ENCODE measurements at places on chromosomes 4 and X.

DNA sequence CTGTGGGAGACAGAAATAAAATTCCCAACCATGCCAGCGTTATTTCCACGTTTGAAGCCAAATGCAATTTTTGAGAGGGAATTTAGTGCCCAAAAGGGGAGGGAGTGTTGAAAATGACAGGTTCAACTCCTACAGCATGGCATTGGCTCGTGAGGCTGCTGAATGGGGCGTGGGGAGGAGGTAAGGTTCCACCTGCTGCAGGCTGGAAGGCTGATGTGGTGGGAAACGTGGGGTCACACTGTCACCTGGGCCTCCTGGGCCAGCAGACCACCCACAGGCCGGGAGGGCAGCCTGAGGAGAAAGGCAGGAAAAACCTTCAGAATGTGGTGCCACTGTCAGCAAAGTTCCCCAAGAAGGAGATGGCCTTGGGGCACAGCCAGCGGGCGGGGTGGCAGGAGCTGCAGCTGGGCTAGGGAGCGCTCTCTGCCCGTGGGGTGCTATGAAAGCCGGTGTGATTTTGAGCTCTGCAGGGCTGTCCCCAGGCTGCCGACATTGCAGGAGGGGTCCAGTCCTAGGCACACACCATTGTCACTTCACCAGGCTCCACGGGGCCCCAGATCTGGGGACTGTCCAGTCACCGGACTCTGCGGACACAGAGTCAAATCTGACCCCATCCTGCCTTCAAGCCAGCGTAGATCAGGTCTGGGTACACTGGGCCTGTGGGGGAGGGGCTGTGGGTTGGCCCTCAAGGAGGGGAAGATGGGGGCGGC, 19.6 kb downstream of the MSANTD1 start:
- DNase-seq, result no peak

- no peak for DNase-seq
Measured at GRCh38 chr4:5691491-5692132, 16.7 kb downstream of the EVC2 start.

- no peak for DNase-seq
Measured at GRCh38 chrX:15523088-15523487, 22.5 kb downstream of the BMX start.

DNA sequence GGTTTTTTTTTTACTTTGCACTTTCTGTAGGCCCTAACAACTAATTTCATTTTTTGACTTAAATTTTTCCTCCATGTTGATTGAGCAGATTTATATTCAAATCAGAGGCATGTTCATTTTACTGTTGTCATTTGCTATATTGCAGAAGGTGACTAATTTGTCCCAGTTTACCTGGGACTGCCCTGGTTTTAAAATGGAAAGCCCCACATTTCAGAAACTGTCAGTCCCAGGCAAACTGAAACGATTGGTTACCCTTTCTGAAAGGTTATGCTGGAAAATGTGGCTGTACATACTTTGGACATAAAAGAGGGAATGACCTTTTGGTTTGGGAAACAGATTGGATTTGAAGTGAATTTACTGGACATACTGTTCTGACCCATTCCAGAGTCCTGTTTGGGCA, 160.0 kb downstream of the SPCS3 start:
- DNase-seq, result no peak

GRCh38 chr4:150126201-150126863, 48.1 kb downstream of the DCLK2 start:
- peak; percentile 62 for DNase-seq

GRCh38 chrX:75421688-75422230, 101.1 kb downstream of the ZDHHC15 start:
- no peak for DNase-seq

GRCh38 chr4:176034499-176034898, 31.1 kb upstream of the WDR17 start:
- DNase-seq, result peak; percentile 41

GRCh38 chr4:110197529-110198042, 829 bp downstream of the ELOVL6 start:
- peak; percentile 59 for DNase-seq

DNA sequence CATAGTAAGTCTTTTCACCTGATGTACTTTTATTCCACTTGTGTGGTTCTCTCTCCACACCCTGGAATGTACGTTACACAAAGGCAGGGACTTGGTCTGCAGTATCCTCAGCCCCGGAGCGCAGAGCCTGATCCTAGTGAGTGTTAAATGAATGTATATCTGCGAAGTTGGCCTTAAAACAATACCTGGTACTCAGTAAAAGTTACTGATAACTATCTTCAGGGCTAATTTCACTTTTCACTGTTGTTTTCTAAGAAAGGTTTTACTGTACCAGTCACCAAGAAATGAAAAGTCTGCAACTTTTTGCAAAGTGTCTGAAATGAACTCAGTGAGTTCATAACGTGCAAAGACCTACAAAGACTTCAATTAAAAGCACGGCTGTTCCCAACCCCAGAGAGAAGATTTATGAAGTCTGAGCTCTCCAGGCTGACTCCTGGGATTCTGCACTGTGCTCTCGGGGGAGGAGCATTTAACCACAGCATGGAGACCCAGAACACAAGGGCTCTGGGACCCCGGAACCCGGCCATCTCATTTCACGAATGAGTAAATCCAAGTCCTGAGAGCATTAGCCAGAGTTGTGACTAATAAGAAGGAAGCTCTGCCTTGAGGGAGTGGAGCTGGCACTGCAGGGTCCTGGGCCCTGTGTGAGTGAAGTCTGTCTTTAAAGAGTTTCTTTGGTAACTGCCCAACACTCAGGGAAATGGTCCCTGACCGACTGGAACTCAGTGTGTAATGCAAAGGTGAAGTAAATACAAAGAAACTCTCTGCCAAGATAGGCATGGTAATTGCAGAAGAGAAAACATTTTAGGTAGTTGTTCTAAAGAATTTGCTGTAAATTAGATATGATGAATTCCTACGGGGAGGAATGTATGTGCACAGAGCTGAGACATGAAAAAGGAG, 165.8 kb downstream of the NSUN7 start:
- DNase-seq, result peak; percentile 61

DNA sequence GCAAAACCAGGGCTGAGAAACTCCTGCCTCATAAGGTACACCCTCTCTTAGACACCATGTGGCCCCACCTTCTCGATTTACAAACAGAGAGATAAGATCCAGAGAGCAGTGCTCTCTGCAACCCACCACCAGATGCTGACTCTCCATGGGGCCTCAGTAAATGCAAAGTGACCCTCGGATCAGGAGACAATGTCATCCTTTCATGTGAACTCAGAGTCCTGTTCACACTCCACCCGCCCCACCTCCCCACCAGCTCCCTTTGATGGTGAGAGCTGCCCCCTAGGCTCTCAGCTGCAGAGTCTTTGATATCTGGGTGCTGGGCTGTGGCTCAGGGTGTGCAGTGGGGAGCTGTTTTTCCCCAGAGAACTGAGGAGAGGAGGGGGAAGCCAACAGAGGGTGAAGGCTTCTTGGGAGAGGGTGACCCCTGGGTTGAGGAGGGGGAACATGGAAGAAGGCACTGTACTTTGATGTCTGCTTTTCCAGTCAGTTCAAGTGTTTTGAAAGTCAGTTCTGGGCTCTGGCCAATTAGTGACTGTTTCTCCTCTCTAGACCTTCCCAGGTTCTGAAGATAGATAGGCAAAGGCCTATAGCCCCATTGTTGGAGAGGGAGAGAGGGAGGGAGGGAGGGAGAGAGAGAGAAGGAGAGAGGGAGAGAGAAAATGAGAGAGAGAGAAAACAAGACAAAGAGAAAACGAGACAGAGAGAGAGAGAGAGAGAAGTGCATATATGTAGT, 88.2 kb downstream of the SCD5 start:
- DNase-seq, result no peak

- DNase-seq, result no peak
Measured at GRCh38 chr4:127618427-127618826, 14.3 kb upstream of the INTU start.

Measured in GM03348 (cell line).